ENCODE measurements at places on chromosomes 12 and 14.

DNA sequence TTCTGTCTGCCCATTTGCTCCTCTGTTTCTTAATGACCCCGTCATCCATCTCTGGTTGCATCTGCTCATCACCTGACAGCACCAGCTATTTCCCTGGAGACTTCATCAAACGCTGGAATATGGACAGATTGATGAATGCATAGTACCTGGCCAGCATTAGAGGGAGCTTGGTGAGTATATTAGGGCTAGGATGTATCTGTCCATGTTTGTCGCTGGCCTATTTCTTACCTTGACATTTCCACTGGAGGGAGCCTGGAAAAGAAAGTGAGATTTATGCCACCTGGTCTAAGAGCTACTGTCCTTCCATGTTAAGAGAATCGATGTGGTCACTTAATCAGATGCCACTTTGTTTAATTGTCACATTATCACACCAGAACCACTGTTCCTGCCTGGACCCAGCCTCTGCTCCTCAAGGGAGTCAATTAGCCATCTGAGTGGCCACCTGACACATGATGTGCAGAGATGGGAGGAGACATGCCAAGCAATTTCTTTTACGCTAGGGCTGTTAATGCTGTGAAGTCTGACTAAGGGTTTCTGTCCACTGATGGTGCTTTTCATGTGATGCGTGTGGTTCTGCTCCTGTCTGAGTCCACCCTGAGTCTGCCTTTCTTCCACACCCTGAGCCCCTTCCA lies 75.3 kb upstream of the SFSWAP start:
- DNase-seq: no peak

DNA sequence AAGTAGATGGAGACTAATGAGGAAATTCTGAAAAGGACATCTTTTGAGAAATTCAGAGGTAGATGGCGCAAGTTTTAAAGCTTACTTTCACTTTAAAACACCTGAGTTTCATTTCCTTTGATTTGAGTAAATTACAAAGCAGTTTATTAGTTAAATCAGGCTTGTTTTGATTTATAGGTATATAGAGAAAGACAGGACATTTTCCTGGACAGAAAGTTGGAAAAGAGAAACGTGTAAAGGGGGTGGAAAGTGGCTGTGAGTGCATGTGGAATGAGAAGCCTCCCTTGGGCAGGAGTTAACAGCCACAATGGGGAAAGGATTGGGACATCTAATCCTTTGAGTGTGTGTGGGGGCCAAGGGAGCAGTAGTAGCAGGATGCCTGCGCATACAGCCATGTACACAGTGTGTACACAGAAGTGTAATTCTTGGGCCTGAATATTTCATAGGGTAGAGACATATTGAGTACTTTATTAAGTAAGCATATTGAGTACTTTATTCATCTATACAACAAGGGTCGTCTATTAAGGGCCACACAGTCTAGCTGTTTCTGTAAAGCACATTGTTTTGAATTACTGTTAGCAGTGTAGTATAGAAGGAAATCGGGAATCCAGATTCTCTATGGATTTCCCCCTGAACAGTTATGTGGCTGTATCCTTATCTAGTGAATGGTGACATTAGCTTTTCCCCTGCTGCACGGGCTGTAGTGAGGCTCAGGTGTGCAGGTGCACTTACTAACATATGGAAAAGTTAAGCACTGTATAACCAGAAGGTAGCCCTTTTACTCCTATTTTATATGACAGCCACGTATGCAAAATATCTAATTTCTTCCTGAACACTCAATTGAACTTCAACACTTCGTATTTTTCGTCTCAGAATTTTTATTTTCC lies 19.1 kb downstream of the MARK3 start:
- no peak for DNase-seq

GRCh38 chr14:84894254-84894653 lies 635.7 kb upstream of the FLRT2 start:
- no peak for DNase-seq

- no peak for DNase-seq
Measured at GRCh38 chr12:46609273-46609623, 216.5 kb downstream of the SLC38A4 start.

DNA sequence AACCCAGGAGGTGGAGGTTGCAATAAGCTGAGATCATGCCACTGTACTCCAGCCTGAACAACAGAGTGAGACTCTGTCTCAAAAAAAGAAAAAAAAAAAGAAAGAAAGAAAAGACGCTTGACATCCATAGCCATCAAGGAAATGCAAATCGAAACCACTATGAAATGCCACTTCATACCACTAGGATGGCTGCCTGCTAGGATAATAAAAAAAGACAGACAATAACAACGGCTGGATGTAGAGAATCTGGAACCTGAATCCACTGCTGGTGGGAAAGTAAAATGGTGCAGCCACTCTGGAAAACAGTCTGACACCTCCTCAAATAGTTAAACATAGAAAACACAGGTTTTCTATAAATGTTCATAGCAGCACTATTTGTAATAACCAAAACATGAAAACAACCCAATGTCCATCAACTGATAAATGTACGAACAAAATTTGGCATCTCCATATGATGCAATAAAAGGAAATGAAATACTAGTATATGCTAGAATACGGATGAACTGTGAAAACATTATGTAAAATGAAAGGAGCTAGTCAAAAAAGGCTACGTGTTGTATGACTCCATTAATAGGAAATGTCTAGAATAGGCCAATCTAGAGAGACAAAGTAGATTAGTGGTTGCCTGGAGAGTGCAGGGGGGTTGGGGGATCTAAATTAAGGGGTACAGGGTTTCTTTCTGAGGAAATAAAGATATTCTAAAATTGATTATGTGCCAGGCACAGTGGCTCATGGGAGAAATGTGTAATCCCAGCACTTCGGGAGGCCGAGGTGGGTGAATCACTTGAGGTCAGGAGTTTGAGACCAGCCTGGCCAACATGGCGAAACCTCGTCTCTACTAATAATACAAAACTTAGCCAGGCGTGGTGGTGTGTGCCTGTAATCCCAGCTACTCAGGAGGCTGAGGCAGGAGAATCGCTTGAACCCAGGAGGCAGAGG lies 9.7 kb downstream of the WSB2 start:
- DNase-seq: no peak

Data from stimulated activated CD4-positive, alpha-beta T cell treated with anti-CD3 and anti-CD28 coated beads, Interleukin-12 subunit alpha, Interleukin-12 subunit beta, amount 100 ng/mL, for 24 hours (primary cell).